ENCODE measurements at places on chromosomes 5 and 9.

GRCh38 chr5:121027636-121028035 is 563.5 kb downstream of the PRR16 start:
- DNase-seq: no peak

- no peak for DNase-seq
Measured at GRCh38 chr5:107380654-107381053, 290.1 kb downstream of the EFNA5 start.

GRCh38 chr5:97355775-97356174 is 172.7 kb upstream of the RIOK2 start:
- DNase-seq: no peak

DNA sequence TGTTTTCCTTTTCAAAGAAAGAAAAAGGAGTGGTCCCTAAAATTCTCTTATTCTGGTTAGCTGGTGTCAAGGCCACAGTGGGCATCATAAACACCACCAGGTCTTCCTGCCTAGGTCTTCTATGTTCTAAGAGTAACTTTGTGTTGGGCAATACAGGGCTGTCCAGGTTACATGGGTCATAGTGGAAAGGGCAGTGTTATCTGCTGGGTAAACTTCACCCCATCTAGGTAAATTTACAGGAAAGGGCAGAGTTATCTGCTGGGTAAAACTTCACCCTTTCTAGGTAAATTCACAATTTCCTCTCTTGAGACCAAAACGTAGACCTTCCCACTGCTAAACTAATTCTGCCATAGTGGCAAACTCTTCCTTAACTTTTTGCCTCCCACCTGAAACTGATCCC is 18.9 kb upstream of the JAKMIP2 start:
- no peak for DNase-seq

GRCh38 chr5:148230240-148230639 is 8.1 kb upstream of the MARCOL start:
- DNase-seq: no peak

- no peak for DNase-seq
Measured at GRCh38 chr9:4510546-4511322, 20.5 kb downstream of the SLC1A1 start.

DNA sequence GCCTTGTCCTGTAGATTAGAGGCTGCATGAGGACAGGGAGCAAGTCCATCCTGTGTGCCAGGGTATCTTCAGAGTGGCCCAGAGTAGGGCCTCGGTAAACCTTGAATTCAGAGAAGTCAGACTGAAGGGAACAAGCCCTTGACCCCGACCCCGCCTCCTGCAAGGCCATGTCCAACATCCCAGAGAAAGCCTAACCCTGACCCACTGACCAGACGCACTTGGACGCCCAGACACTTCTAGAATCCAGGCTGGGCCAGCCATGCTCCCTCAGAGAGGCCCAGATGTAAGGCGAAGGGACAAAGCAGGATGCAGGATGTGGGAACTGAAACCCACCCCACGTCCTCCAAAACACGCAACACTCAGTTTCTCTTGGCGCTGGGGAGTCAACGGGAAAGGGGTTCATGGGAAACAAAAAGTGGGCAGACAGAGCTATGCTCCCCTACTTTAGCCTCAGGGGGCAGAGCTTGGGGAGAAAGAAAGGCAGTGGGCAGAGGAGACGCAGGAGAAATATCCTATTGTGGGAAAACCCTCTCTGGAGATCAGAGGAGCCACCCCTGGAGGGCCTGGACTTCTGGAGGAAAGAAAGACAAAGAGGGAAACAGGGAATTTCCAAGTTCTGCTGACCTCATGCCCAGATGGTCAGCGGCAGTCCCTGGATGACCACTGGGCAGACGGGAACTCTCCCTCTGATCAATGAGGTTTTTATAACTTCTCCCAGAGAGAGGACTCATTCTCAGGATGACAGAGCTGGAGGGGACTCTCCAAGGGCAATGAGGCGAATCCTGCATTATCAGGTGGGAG is 13.0 kb downstream of the TNIP1 start:
- no peak for DNase-seq

GRCh38 chr9:77449240-77450084 is 198.7 kb downstream of the GNA14 start:
- DNase-seq: peak; percentile 67

DNA sequence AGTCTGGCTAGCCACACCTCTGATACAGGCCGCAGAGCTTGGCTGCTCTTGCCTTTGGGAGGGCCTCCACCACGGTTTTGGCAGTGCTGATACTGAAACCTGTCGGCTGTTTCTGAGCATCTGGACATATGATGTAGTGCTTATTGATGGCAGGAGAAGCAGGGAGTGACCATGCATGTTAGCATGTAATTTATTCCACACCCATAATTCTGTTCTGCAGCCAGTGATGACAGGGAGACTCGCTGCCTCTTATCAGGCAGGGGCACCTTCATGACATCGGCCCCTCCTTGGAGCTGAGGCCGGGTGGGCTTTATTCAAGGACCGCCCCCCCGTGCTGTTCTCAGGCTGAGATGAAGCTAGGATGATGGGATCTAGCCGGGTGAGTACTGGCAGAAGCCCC is 49.0 kb downstream of the OLFM1 start:
- no peak for DNase-seq

GRCh38 chr9:84600739-84601138 is 68.8 kb upstream of the NTRK2 start:
- DNase-seq: no peak

Data from HCEC 1CT (cell line).